ENCODE measurements at places on chromosomes 7 and 10.

GRCh38 chr7:16055263-16055976, 365.9 kb downstream of the CRPPA start:
- no peak for DNase-seq

GRCh38 chr10:101304316-101304715, 49.6 kb upstream of the BTRC start:
- no peak for DNase-seq

- no peak for DNase-seq
These were observed 7.7 kb downstream of the NEURL1 start for GRCh38 chr10:103501186-103501585.

GRCh38 chr10:44517635-44518034, 132.7 kb upstream of the CXCL12 start:
- peak; percentile 20 for DNase-seq

- DNase-seq: no peak
These were observed 84.9 kb downstream of the RPS24 start for GRCh38 chr10:78118591-78118990.

DNA sequence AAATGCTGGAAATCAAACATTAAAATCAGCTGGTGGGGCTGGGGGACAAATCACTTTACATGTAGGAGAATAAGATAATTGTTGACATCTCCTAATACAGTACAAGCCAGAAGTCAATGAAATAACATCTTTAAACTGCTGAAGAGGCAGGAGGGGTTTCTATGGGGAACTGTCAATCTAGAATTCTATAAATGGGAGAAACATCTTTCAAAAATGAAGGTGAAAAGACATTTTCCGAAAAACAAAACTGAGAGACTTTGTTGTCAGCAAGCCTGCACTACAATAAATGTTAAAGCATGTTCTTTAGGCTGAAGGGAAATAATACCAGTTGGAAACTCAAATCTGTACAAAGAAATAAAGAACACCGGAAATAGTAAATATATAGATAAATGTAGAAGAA, 17.3 kb upstream of the MSRB2 start:
- no peak for DNase-seq

GRCh38 chr10:60137292-60137992, 231.1 kb upstream of the CCDC6 start:
- DNase-seq: no peak

DNA sequence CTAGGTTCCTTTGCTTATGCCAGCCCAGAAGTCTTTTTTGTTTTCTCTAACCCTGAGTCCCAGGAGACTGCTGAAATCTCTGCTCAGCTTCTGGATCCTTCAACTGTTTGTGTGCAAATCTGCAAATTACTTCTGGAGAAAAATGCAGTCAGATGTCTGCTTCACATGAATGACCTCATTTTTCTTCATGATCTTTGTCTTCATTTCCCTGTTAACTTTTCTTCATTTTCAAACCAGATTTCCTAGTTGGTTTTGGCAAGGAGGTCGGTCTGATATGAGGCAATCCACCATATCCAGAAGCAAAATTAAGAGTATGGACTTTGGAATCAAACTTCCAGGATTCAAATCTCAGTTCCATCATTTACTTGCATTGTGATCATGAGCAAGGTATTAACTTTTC, 66.8 kb downstream of the ZNF503 start:
- no peak for DNase-seq

DNA sequence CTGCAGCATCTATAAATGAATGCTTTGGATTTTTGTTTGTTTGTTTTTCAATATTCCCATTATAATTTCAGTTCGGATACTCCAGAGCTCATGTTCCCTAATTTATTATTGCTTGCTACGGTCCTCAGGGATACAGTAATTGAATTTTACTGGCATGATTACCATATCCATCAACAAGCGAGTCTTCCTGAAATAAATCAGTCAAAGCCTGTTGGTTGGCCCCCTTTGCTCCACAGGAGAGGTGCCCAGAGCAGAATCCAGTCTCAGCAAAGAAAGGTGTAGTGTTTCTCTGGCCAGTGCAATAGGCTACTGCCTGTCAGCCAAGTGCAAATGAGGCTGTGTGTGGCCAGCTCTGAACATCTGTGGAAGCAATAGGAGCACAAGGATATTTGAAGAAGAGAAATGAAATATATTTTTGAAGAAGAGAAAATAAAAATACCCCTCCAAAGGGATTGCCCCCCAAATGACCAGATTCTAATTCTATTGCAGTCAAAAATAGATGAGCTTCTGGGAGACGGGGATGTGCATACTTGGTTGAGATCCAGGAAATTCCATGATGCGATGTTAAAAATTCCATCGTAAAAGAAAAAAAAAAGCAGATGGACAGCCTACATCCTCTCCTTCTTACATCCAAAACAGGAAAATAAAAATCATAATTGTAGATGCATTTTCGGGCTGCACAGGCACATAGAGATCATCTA, 18.1 kb downstream of the TRIL start:
- no peak for DNase-seq

GRCh38 chr7:108239501-108240225, 109.5 kb upstream of the LAMB4 start:
- DNase-seq: no peak

GRCh38 chr7:147276106-147276505, 1159.5 kb downstream of the CNTNAP2 start:
- DNase-seq: no peak

GRCh38 chr7:26479581-26479980, 187.9 kb downstream of the SNX10 start:
- no peak for DNase-seq

GRCh38 chr10:49609283-49610113, 612 bp upstream of the SLC18A3 start:
- no peak for DNase-seq

DNA sequence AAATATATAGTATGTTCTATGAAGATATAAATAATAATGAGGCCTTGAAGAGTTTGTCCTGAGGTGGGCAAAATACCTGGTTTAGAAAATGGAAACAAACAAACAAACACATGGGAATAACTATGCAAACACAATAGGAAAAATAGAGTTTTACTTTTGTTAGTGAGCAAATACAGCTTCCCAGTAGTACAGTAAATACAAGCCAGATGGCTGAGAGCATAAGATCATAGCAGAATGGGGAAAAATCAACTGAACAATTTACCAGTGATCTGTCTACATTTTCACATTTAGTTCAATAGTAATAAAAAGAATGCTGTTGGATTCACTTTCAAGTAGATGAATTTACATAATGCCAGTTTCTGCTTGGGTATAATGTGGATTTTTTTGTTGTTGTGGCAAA, 45.1 kb downstream of the ADD3 start:
- no peak for DNase-seq

- no peak for DNase-seq
These were observed 6.0 kb downstream of the ATP6V1F start for GRCh38 chr7:128868624-128869137.

Measured in HuH-7 (cell line).